CD4-positive, alpha-beta T cell treated with Interleukin-10 for 1 hour (primary cell): ENCODE measurements at places on chromosomes 4 and X.

GRCh38 chr4:53227451-53227850, 138.4 kb downstream of the SCFD2 start:
- no peak for DNase-seq

GRCh38 chr4:184356366-184356765, 118.0 kb downstream of the IRF2 start:
- no peak for DNase-seq

- peak; percentile 11 for DNase-seq
Observed at GRCh38 chrX:39152106-39152649, 350.9 kb downstream of the MID1IP1 start.

GRCh38 chr4:130143656-130144055, 1047.7 kb downstream of the C4orf33 start:
- DNase-seq: no peak

DNA sequence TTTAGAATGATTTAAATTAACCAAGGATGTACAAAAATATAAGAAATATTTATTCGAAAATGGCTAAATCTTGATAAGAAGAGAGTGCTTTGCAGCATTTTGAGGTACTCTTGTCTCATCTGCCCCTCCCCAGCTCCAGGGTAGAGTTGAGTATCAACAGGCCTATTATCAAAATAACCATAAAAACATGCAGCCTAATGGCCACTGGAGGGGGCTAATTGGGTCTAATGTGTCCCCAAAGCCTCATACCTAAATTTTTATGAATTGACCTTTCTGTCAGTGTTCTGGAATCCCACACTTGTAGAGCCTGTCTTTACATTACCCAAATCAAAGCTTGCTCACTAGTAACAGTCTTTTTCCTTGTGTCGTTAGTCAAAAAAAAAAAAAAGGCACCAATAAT, 544.9 kb upstream of the CPXCR1 start:
- DNase-seq: no peak

DNA sequence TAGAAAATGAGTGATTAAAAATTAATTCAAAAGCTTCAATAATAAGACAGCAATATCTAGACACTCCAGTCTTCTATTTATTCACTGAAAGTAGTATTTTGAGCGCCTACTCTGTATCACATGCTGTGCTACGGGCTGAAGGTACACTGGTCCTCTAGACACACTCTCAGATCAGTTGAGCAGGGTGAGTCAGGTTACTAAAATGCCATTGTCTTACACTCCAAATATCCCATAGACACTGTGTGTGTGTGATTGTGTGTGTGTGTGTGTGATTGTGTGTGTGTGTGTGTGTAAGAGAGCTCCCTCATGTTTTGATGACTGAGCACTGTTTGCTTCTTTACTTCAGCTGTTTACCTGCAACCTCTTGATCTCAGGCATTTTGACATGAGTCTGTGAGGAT, 342.8 kb upstream of the BOD1L1 start:
- no peak for DNase-seq

- DNase-seq: no peak
Observed at GRCh38 chrX:74423289-74423998, 2.2 kb downstream of the SLC16A2 start.

GRCh38 chrX:123340696-123341095, 156.6 kb downstream of the GRIA3 start:
- no peak for DNase-seq

GRCh38 chr4:103998756-103999155, 279.0 kb upstream of the TACR3 start:
- DNase-seq: no peak

DNA sequence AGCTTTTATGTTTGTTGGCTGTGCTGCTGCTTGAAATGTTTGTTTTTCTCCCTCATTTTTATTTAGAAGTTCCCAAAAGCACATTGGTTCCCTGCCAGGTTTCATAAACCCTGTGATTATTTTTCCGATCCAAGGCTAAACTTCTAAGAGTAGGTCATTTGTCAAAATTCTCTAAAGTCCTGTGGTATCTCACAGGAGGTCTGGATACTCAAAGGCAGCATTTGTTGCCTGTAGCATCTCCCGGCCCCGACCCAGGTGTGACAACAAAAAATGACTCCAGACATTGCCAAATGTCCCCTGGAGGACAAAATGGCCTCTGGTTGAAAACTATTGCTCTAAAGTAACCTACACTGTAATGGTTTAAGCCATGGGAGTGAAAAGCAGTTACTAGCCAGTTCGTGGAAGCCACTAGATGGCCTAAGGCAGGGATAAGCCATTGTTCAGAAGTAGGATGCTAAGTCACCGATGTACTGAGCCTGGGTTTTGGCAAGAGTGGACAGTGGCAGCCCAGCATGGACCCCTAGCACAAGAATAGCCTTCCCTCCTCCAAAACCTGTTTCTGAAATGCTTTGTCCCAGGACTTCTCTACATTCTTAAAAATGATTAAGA, 256.1 kb downstream of the THOC2 start:
- no peak for DNase-seq

- DNase-seq: no peak
Observed at GRCh38 chr4:3321295-3321889, 28.6 kb downstream of the RGS12 start.

DNA sequence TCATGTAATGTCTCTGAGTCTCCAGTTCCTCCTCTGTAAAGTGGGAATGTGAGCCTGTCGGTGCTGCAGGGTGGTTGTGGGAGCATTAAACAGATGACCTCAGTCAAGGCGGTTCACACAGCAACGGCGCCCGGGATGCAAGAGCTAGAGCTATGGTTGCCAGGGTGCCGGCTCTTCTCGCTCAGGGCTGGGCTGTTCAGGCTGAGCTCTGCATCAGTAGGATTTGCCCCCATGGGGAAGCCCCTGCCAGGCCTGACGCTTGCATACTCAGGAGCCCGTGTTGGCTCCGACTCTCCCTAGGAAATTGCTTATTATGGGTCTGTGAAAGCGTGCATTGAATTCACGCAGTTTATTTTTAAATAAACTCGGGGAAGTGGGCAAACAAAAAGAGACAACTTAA, 67.3 kb downstream of the PSAPL1 start:
- no peak for DNase-seq

DNA sequence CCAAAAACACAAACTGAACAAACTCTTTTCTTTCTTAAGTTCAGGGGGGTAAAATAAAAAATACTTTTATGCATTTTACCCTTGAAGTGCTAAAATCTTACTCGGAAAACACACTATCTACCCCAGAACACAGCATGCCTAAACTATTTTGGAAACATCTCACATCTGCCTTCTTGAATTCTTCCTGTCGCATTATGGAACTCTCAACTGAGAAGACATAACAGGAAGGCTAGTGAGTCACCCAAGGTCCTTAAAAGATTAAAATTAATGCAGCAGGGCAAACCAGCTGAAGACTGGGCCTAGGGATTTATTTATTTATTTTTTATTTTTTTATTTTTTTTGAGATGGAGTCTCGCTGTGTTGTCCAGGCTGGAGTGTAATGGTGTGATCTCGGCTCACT, 208.2 kb downstream of the APBB2 start:
- DNase-seq: no peak

DNA sequence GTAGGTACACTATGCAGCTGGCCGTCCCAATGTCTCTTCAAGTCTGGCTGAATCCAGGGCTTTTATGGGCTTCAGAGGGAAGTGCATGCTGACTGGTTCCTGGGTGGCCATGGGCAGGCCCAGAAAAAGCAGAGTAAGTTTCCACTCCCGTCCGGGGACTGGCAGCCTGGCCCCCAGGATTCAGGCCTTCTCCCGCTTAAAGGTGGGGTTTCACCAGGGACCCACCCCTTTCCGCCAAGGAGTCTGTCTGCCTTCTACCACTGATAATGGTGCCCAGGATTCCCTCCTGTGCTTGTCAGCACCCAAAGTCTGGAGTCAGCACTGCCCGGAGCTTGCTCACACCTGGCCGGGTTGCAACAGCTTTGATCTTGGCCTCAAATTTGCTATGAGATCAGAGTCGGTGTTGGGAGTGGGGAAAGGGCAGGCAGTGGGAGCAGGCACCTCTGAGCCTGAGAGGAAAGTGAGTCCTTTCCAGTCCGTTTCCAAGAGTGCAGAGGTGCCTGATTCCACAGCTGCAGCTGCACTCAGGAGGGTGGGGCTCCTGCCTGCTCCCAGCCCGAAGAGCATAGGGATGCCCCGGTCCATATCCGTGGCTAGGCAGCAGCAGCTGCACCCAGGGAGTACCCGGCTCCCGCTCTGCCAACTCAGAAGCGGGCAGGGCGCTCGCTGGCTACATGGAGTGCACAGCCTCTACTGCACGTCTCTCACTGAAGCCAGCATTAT, 1344.3 kb upstream of the ADGRL3 start:
- DNase-seq: no peak

- no peak for DNase-seq
Observed at GRCh38 chrX:12304261-12304660, 166.0 kb downstream of the FRMPD4 start.

DNA sequence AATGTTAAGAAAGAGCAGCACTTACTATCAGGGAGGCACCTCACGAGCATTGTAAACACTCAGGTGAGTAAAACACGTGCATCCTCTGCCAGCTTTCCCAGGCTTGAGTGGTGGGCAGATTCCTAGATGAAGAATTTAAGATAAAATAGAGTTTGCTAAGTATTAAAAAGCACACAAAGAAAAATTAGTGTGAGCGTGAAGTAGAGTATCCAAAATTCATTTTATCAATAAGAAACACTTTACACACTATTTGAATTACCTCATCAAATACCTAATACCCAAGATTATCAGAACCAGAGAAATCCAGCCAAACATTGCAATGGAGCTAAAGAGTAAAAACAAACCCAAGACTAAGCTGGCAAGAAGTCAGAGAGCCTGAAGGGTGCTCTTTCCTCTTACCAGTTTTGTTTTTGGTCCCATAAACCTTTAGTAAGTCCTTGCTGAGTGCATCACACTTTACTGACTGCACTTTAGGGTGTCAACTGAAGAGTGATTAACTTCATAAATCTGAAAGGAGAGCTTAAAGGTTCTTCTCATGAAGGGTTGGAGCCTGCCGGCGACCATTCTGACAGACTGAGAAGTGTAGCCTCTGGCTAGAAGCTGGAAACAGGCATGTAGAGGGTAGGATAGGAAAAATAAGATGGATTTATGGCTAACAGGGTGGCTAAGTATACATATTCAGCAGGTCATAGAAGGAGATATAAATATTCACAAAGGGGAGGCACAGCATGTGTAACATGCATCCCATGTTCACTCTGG, 151.1 kb downstream of the SLC7A11 start:
- no peak for DNase-seq

DNA sequence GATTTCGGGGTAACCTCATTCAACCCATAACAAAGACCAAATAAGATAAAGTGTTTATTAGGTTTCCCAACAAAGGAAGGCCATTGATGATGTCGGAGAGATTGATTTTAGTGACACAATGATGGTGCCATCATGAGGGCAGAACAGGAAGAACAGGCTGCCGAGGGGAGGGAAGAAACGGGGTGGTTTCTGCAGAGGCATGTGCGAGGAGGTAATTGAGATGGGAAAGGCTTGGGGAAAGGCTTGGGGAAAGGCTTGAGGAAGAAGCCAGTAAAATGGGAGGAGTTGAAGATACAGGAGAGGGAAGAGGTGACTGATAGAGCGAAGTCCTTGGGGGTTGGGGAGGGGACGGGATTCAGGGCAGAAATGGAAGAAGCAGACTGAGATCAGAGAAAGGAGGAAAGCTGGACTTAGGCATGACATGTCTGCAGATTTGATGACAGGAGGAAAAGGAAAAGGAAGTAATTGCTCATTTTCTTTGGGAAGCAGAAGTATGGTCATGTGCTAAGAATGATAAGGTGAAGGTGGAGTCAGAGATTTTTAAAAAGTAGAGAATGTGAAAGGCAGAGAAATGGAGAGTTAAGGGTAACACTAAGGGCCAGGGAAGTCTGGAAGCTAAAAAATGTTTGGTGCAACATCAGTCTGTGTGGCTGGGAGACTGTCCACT, 6.0 kb downstream of the HPSE start:
- DNase-seq: no peak

- DNase-seq: no peak
Observed at GRCh38 chr4:70903291-70903603, 1.1 kb downstream of the MOB1B start.

DNA sequence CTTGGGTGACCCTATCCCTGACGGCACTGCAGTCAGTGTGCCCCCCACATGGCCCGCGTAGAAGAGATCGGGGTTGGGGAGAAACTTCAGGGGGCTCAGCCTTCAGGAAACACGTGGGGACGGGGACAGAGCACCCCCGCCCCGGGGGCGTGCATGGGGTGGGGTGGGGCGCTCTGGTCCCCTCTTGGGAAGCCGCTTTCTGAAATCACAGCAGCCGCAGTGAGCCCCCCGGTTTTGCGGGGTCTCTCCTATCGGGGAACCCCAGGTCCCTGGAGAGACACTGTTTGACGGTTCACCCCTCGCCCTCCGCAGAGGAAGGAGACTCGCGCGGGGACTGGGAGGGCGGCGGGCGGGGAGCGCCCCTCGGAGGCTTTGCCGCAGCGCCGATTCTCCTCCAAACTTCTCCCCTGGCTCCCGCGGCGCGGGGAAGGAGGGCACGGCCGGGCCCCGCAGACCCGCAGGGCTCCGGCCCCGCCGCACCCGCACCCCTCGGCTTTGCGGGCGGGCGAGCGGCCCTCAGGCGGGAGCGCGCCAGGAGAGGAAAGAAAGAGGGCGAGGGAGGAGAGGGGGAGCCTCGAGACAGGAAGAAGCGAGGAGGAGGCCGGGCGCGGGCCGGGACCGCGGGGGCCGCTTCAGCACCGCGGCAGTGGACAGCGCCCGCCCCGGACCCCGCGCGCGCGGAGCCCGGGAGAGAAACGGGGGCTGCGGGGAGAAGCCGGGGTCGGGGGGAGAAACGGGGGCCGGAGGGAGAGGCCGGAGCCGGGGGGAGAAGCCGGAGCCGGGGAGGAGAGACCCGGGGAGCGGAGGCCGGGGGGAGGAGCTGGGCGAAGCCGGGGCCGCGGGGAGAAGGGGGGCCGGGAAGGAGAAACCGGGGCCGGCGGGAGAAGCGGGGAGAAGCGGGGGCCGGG, 612 bp downstream of the CPLX1 start:
- DNase-seq: peak; percentile 28

GRCh38 chrX:113222305-113222704, 381.7 kb upstream of the AMOT start:
- no peak for DNase-seq

DNA sequence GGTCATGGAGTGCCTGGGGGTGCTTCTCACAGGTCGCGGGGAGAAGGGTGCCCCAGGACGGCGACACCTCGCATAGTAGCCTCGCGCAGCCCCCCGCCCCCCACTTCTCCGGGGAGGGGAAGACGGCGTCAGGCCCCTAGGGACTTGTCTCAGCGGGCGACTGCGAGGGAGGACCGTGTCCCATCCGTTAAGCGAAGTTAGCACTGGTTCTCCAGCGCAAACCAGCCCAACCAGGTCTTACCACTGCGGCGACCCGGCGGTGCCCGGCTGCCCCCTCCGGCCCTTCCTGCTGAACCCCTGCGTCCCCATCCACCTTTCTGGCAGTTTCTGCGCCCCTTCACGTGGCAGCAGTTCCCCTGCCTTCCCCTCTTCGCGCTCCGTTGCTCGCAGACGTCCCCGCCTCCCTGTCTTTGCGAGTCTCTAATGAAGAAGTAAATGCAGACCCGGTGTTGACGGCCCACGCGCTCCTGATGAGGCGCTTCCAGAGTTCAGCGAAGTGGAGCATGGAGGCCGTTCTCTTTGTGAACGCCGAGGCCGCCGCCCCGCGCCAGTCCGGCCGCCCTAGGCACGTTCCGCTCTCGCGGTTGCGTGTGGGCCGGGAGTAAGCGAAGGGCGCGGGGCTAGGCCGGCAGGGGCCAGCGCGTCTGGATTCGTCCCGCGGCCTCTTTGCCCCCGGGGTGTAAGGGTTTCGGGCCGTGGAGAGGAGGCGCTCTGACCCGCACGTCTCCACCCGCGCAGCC, 3.0 kb downstream of the SLIT2 start:
- DNase-seq: no peak
